ENCODE measurements at places on chromosomes 12 and 14.

GRCh38 chr12:70398862-70399261, 32.8 kb downstream of the KCNMB4 start:
- no peak for DNase-seq

DNA sequence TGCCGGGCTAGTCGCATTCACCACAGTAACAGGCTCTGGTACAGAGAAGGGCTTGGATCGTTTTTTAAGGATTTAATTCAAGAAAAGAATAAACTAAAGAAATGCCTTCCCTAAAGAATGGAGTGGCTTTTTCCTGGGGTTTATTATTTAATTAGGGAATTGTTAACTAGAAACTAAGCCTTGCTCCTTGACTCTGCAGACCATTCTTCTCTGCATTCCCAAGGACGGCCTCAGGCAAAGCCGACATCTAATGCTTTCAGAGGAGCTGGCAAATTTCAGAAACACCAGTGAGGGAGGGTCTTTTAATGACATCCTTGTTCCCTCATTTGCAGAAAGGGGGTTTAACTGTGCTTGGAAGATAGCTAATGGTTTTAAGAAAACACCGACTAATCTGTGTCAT, 174.0 kb downstream of the EGLN3 start:
- DNase-seq, result no peak

DNA sequence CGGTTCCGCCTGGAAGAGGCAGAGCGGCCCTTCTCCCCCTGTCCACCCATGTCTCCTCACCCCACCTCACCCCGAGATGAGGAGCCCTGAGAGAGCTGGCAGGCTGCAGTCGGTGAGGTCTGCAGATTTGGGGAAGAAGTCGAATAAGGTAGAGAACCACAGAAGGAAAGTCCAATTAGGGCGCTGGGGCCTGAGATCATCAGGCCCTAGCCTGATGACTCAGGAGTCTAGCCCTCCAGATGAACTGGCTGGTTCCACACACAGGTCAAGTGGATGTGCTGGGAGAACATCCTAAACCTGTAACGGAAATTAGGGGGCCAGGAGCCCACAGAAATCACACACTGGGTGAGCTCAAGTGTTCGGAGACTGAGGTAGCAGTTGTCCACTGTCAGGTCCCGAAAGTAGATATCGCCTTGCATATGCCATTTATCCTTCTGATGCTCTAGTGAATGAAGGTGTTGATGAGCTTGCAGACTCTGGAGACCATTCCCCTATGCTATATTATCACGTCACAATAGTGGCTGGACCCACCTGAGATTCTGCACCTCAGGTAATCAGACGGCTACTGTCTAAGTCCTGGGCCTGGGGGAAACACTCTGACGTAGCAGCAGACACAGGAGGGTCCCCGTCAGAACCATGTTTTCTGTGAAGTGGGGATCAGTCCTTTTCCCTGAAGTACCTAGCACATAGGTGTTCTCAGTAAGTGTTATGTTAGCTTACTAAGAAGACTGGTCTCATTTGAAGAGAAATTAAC, 886 bp upstream of the METTL17 start:
- DNase-seq, result no peak

DNA sequence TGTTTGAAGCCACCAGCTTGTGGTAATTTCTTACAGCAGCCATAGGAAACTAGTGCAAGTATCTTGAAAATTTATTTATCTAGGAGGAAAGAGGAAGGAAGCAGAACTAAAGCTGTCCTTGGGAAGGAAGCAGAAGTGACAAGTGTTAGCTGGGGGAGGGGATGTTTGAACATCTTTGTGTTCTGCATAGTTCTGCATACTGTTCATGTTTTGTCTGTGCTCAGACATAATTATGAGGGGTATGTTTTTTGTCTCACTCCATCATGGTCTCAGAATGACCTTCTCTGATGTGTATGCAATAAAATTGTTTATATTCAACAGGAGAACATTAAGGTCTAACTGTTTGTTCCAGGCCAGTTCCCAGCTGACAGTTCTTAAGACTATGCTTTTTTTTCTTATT, 606.5 kb downstream of the GALC start:
- peak; percentile 65 for DNase-seq

DNA sequence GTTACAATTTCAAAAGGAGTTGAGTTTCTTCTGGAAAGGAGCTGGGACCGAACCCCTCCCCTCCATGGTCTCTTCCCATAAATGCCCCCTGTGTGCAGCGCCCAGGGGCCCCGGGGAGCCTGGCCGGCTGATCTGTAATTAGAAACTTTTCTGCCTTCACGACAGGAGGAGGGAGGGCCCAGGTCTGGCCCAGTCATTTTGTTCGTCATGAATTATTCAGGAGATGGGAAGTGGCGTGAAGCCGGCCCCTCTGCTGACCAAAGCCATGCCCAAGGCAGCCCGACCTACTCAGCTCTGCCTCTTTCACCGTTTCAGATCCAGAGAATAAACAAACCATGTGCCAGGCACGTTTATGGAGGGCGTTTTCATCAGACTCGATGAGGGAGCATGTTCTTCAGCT, 33.3 kb upstream of the MSI1 start:
- peak; percentile 8 for DNase-seq

DNA sequence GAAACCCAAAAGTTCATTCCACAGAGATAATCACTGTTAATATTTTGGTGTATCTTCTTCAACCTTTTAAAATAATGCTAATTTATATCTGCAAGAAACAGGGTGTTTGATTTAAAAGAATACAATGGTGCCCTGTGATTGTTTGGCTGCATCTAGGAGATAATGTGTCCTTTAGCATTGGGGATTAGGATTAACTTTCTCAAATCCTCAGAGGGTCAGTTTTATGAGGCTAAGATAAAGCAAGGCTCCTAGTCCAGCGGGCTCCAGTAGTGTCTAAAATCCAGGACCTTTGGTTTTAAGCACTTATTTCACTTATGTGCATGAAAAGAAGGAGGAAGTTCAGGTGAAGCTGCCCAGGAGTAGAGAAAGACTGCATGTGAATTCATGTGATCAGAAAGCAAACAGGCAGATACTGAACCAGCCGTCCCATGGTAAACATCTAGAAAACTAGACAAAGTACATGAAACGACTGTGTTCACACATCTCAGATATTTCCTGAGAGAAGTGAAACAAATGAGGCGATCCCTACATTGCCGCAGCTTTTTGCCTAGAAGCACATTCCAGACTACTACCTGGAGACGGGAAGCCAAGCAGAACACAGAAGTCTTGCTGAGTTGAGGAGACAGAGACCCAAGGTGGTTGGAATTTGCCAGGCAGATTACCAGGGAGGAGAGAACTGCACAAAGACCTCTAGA, 129.1 kb upstream of the MAX start:
- no peak for DNase-seq

- DNase-seq, result peak; percentile 90
These were observed 52.0 kb upstream of the ITPR2 start for GRCh38 chr12:26884765-26885576.

DNA sequence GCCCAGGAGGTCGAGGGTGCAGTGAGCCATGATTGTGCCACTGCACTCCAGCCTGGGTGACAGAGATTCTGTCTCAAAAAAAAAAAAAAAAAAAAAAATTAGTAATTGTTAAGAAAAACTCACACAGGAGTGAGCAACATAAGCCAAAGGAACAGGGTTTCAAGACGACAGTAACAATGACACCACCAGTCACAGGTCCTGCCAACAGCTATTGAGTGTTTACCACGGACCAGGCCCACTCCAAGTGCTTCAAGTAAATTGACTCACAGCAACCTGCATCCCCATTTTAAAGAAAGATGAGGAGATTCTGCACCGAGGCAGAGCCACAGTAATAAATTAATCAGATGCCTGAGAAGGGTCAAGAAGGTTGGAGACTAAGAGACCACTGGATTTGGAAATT, 194.5 kb downstream of the DPF3 start:
- DNase-seq, result no peak

GRCh38 chr12:126337556-126338441, 1272.6 kb downstream of the AACS start:
- DNase-seq, result peak; percentile 25

DNA sequence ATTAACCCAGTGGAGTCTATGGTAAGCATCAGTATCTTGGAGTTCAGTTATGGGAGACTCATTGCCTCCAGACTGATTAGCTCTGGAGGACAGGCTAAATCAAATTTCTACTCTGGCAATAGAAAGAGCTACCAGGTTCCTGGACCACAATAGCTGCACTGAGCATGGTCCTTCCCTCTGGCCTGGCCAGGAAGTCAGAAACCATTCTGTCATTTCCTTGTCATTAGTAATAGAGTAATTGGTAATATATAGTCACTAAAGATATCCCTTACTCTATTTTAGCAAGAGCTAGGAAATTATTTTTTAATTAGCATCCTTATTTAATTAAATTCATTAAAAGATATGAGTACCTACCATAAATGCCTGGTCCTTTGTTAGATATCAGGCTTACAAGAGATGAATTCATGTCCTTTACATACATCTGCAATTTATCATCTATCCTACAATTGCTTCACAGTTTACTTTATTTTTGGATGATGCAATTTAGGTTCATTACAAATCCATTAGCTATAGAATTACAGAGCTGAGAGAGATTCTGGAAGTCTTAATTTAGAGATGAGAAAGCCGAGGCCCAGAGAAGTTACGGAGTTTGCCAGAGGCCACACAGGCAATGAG, 23.7 kb upstream of the TDRD9 start:
- DNase-seq, result no peak

GRCh38 chr14:53020193-53020932, 69.5 kb upstream of the FERMT2 start:
- no peak for DNase-seq

DNA sequence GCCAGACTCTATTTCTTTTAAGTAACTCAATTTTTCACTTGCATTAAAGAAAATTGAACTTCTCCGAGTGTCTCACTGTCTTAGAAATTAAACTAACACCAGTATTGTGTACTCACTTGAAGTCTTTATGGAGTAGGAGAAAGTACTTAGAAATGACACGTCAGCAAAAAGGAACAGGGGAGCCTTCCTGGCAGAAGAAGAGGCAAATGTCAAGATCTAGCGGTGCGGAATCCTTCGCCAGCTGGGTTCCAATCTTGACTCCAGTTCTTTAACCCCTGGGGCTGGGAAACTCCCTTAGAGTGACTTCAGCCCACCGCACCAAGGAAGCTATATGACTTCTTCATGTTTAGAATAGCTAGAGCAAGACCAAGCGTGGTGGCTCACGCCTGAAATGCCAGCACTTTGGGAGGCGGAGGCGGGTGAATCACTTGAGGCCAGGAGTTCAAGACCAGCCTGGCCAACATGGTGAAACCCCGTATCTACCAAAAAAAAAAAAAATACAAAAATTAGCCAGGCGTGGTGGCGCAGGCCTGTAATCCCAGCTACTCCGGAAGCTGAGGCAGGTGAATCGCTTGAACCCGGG, 34.4 kb downstream of the WBP11 start:
- DNase-seq, result peak; percentile 39

GRCh38 chr12:2858334-2858733, 1.5 kb upstream of the TEX52 start:
- DNase-seq, result no peak

- no peak for DNase-seq
These were observed 6.1 kb downstream of the METTL3 start for GRCh38 chr14:21505012-21505553.

DNA sequence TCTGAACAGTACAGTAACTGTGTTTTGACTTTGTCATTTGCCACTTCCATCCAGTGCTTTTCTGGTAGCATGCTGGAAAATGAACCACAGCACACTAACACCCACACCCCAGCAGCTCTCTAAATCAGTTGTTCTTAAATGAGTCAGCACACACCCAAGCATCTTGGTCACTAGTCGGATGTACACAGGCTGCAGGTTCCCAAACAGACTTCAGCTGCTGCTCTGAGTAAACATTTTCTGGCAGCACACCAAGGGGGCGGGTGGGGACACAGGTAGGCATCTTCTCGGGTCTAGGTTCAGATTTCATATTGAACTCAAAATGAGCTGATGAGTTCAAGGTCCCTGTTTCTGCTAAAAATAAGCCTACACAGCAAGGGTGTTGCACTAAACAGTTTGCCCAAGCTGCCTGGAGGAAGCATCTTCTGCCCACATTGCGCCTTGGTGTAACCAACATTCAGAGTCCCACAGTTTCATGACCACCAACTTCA, 39.8 kb downstream of the IFNG start:
- DNase-seq, result no peak

GRCh38 chr12:112916270-112916669, 9.5 kb downstream of the OAS1 start:
- DNase-seq, result peak; percentile 66

DNA sequence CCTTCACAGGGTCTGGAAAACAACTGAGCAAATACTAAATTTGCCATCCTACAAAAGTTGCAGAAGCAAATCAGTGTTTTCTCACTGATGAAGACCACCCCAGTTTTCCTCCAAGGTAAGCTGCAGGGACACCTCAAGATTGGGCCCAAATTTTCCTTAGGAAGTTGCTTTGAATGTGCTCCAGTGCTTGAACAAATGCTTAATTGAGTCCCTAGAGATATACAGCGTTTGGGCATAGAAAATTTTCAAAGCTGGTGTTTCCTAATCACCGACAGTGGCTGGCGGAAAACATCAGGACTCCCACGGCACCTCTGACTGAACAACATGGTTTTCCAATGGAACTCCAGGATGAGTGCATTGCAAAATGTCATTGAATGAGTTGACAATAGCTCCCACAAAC, 92.5 kb upstream of the HMGA2 start:
- no peak for DNase-seq

GRCh38 chr12:84805474-84805858, 107.1 kb downstream of the SLC6A15 start:
- no peak for DNase-seq

DNA sequence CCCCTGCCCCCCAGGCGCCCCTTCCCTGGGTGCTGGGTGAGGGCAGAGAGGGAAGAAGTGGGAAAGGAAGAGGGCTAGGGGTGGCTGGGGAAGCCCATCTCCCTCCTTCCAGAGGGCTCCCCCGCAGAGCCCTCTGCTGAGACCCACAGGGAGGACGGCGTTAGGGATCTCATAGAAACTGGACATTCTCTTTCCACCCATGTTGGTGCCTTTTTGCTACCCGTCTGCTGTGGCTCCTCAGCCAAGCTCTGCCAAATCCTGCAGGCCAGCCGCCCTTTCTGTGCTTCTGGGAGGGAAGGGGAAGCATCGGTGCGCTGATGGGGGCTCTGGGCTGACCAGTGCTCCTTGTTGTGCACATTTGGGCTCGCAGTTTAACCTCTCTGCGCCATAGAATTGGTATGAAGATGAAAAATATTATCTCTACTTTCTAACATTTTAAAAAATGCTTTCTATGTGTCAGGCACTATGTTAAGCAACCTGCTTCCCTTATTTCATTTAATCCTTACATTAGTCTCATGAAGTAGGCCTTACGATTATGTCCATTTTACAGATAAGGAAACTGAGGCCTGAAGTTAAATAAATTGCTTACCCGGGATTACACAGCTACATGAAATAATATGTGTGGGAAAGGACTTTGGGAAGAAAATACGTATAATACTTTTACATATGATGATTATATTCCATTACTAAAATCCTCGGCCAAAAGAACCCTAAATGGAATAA, 981 bp downstream of the SLC48A1 start:
- DNase-seq, result no peak

- no peak for DNase-seq
These were observed 221.1 kb downstream of the SLC38A4 start for GRCh38 chr12:46604684-46605083.

GRCh38 chr12:33828326-33828725, 194.0 kb upstream of the ALG10 start:
- DNase-seq, result no peak

- no peak for DNase-seq
These were observed 12.0 kb downstream of the FBXO21 start for GRCh38 chr12:117178301-117178700.

- no peak for DNase-seq
These were observed 17.1 kb downstream of the POU6F1 start for GRCh38 chr12:51200806-51201205.

GRCh38 chr14:91149462-91149861, 35.6 kb downstream of the DGLUCY start:
- DNase-seq, result peak; percentile 72

Measured in muscle of leg (tissue), 16 donors.